ENCODE measurements at places on chromosomes 2 and 18.

DNA sequence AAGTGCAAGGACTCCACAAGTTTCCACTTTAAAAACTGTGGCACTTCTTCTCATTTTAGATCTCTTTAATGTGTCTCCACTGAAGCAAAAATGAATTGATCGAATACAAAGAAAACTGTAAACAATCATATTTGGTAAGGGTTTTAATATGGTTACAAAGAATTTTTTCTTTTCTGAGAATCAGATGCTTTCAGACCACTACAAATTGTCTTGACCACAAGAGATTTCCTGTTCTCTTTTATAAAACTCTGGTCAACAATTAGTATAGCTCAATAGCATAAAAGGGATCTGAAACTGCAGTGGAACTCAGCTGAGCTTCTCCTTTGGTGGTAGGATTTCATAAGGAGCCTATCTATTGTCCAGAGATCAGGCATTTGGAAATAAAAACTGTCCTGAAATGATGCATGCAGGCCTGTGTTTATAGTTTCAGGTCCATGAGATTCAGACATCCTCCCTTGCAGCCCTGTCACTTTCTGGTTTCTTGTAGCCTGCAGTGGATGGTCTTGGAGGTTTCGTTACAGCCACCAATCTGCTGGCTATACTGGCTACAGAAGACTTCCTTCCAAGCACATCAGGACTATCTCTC lies 120.0 kb downstream of the DOCK10 start:
- DNase-seq: no peak

- peak; percentile 82 for DNase-seq
These were observed 42.1 kb upstream of the EVA1A start for GRCh38 chr2:75602724-75603342.

DNA sequence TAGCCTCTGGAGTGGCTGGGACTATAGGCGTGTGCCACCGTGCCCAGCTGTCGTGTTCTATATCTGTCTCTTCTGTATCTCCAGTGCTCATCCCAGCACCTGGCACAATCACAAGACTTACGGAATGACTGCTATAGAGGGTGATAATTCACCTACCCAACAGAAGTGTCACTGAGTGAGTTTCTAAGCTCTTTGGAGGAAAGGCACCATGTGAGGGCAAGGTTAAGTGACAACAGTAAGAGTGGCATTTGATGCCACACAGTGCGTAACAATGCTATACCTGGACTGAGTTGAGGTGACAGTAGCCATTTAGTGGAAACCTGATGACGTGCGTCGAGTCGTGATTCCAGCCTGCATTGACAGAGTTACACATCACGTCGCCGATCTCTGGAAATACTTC lies 89.0 kb downstream of the KCTD1 start:
- no peak for DNase-seq

DNA sequence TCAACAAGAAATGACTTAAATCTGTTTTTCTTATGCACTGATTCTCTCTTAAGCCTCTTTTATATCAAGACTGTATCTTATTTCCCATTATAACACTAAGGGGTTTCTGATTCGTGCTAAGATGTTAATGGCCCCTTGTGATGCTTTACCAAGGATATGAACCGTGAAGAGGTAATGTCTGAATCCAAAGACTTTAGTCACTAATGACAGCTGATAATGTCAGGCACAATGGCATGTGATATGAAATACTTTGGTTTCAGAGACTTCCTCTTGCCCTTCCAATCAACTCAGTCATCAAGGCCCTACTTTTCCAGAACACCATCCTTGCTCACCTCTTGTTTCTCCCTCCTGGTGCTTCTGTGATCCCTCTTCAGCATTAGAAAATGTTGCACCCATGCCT lies 262.8 kb downstream of the KCNE4 start:
- no peak for DNase-seq

- DNase-seq: no peak
These were observed 261.3 kb upstream of the MEIS1 start for GRCh38 chr2:66173645-66174044.

DNA sequence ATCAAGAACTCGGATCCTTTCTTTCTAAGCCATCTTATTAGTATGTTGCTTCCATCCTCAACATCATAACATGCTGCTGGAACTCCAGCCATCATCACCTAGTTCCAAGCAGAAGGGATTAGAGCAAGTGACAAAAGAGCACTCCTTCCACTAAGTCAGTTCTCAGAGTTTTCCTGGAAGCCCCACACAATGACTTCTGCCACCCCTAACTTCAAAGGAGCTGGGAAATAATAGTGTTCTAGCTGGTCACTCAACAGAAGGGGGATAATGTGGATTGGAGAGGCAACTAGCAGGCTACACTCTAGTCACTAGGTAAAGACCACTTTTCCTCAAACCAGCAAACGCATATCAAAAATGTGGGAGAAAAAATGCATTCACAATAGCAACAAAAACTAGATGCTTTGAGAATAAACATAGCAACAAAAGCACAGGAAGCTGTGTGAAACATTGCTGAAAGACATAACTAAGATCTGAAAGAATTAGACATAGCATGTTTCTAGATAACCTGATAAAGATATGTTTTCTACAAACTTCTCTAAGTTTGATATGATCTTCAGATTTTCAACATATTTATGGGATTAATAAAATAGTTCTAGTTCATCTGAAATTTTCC lies 39.5 kb downstream of the COX7A2L start:
- no peak for DNase-seq

DNA sequence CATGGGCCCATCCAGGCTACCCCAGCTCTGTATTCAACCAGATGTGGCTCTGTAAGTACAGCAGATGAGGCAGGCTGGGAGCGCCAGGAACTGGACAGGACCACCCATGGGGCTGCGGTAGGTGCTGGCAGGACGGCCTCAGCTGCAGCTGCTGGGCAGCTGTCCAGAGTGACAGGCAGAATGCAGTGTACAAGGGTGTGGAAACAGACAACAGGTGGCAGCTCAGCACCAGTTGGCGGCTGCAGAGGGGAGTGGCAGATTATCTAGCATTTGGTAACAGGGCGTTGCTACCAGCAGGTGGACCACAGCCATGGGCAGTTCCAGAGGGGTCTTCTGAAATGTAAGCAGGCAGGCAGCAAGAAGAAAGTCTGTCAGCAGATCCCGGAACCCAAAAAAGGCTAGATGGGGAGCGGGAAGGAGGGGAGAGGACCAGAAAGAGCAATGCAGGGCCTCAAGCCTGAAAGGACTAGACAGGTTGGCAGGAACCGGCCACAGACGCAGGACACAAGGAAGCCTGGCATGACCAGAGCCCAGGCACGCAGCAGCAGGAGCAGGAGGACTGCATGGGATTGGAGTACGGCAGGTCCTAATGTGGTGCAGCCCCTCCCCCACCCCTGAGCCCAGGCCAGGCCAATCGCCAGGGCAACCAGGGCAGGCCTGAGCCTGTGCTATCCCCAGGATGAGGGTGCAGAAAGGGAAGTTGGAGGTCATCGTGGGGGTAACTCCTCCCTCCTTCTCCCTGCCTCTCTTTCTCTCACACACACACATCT lies 24.7 kb downstream of the PKDCC start:
- peak; percentile 54 for DNase-seq

DNA sequence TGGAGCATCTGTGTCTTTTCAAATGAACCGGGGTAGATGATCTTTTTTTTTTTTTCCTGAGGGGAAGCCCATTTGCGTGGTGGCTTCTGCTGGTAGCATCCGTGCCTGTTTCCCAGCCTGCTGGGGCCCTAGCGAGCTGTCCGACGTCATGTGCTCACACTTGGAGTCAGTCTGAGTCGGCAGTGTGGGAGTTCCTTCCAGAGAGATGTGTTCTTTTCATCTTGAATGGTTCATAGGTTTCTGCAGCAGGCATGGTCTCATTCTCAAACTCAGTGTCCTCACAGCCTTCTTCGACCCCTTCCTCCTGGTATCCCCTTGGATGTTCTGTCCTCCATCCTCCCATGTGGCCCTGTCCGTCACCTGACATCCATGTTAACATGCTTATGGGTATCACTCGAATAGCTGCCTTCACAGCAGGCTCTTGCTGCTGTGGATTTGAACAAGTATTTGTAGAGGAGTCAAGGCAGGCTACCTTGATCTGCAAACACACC lies 51.0 kb downstream of the LDLRAD4 start:
- DNase-seq: no peak

DNA sequence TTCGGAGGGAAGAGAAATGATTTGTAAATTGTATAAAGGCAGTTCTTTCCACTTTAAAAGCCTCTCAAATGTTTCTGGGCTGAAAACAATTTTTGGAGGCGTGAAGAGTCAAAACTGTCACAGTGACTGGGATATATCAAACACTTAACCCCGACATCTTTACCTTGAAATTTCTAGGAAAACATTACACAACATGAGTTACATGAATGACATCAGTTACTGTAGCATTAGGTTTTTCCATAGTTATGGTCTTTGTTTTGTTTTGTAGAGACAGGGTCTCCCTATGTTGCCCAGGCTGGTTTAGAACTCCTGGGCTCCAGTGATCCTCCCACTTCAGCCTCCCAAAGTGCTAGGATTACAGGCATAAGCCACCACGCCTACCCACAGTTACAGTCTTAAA lies 25.7 kb downstream of the MSH6 start:
- DNase-seq: no peak

DNA sequence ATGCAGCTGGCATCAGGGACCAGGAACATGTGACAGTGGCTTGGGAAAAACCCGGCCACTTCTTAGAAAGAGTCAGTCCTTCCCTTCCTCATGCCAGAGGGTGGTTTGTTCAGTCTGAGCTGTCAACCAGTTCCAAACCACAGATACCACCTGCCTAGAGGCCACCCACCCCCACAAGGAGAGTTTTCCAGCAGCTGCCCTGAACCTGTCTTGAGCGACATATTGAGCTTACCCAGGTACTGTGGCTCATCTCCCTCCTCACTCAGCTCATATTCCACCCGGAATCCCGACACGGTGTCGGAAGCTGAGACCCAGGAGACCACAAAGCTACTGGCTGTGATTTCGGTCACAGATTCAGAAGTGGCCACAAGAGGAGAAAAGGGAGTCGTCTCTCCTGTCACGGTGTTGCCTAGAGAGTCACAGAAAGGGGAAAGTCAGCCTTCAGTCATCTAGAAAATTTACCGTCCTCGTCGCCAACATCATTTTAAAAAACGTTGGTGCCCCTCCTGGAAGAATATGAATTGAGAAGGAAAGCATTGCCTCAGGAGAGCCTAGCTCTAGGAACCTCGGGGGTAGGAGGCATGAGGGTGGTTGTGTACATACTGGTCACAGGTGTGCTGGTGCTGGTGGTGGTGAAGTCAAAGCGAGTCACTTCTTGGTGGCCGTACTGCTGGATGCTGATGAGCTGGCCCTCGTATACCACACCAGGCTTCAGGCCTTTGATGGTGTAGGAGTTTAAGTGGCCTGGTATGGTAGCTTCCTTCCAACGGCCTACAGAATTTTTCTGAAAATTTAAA lies 26.3 kb downstream of the FN1 start:
- DNase-seq: no peak

DNA sequence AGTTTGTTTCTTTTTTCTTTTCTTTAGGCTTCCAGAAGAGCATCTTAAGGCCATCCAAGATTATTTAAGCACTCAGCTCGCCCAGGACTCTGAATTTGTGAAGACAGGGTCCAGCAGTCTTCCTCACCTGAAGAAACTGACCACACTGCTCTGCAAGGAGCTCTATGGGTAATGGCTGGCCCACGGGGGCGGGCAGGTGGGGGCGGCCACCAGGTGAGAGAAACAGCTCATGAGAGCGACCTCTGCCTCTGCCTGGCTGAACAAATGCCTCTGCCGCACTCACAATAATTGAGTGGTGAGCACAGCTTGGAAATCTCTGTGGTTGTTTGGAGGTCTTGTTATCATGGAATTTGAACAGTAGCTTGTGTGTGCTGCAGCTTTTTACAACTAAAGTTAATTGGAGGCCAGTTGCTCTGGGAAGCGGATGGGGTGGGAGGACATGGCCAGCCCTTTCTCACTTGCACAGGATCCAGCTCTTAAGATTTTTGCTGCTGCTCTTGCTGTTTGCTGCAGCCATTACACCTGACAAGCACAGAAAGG lies 70.4 kb downstream of the INPP5D start:
- no peak for DNase-seq

DNA sequence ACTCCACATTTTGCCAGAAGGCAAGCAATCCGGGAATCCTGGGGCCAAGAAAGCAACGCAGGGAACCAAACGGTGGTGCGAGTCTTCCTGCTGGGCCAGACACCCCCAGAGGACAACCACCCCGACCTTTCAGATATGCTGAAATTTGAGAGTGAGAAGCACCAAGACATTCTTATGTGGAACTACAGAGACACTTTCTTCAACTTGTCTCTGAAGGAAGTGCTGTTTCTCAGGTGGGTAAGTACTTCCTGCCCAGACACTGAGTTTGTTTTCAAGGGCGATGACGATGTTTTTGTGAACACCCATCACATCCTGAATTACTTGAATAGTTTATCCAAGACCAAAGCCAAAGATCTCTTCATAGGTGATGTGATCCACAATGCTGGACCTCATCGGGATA lies 26.8 kb downstream of the B3GNT2 start:
- DNase-seq: no peak

- no peak for DNase-seq
These were observed 1.0 kb downstream of the HOXD12 start for GRCh38 chr2:176100547-176101140.

DNA sequence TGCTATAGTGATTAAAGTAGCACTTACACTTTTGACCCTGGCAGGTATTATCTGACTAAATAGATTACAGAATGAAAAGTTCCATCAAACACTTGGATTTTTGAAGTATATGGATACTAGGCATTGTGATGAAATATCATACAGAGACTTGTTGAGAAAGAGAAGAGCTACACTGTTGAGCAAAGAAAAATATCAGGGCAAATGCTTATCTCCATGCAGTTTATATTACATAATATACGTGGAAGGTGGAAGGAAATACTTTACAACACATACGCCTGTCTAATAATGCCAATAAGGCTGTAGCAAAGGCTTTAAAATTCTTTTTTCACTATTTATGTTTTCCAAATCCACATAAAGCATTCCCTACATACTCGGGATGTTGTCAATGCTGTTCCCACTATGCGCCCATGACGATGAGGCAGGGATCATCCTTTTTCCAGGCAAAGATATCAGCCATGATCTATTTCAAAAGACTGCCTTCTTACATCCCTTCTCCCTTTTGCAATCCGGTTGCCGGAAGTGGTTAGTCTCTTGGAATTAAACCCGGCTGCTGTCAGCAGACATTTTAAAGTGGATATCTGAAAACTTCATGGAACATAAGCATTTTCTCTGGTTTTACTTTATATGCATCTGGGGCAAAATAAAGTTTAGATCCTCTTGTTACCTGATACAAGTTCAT lies 92.6 kb upstream of the ITGA4 start:
- no peak for DNase-seq

GRCh38 chr2:29322011-29322410 lies 206.8 kb downstream of the CLIP4 start:
- no peak for DNase-seq

Data from MCF 10A (cell line).